ENCODE measurements at places on chromosomes 13 and 19.

DNA sequence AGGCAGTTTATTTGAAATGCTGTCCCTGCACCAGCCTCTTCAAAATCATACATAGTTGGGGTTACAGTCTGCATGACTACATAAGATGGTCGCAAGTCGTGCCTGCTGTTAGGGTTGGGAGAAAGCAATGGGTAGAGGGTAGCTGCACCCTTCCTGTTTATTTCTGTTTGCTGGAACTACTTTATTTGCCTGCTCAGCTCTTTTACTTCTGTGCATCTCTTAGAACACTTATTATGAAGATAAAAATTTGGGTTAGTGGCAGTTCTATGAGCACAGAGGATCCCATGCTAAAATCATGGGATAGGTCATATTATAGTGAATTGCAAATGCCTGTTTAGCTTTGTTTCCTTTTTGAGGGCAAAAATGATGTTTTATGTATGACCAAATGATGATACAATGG is 160.1 kb downstream of the MYO16 start:
- DNase-seq = no peak

- peak; percentile 28 for DNase-seq
Observed at GRCh38 chr19:58252102-58252685, 23.5 kb downstream of the ZNF544 start.

GRCh38 chr13:111590796-111591195 is 270.4 kb downstream of the TEX29 start:
- no peak for DNase-seq

DNA sequence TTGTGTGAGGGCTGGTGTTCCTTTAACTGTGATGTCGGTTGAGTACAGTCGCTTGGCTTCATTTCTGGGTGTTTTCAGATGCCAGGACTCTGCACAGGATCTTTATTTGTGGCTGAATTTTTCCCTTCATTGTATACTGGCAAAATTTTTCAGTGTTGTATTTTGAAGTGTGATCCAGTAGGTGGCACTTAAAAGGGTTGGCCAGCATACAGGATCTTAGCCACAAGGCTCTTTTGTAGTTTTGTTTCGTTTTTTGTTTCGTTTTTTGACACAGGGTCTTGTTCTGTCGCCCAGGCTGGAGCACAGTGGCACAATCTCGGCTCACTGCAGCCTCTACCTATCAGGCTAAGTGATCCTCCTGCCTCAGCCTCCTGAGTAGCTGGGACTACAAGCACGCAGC is 8.7 kb downstream of the FCAR start:
- no peak for DNase-seq

DNA sequence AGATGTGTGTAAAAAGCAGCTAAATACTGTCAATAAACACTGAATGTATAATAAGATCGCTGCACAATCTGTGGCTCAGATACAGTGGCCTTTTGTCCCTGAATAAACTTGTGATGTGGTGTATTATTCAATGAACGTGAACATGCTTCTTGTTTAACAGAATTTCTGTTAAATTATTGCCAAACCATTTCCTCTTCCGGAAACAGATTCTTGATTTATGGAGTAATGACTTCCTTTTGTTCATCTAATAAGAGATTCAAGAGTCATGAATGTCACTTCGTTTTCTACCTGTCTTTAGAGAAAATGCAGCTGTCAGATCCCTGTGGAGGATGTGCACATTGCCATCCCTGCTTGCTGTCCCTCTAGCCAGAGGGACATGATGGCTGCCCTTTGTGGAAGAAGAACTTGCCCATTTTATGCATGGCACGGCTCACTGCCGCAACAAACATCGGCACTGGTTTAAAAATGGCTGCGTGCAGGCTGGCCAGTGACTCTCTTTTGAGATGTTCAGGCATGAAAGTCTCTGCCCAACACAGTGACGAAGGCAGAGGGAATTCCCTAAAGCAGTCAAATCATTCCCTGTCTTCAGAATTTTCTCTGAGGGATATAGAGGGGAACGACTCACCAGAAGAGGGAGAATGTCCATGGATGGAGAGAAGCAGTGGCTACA is 3.1 kb upstream of the TNFSF13B start:
- no peak for DNase-seq

DNA sequence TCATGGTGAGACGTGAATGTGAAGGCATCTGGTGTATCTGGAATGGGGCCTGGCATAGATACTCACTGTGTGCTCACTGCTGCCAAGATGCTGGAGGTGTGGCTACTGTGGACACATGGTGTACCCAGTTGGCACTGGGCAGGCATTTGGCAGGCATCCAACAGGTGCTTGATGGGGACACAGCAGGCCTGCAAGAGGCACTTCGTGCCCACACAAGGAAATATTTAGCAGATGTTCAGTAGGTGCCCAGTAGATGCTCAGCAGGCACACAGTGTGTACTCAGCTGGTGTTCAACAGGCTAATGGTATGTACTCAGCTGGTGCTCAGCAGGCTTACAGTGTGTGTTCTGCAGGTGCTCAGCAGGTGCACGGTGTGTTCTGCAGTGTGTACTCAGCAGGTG is 14.2 kb downstream of the CRTC1 start:
- DNase-seq = peak; percentile 86

- peak; percentile 93 for DNase-seq
Observed at GRCh38 chr19:6056801-6057650, 53.3 kb downstream of the RFX2 start.

DNA sequence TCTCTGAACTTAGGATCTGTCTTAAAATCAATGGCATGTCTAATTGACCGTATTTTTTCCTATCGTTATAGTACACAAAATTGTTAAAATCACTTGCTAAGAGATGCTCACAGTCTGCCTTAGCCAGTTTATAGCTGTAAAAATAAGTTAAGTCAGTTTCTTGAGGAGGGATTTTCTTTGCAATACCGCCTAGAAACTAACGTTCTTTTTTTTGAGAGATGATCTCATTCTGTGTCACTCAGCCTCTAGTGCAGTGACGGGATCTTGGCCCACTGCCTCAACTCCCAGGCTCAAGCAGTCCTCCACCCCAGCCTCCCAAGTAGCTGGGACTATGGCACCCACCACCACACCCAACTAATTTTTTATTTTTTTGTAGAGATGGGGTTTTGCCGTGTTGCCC is 4.4 kb downstream of the CKAP2 start:
- DNase-seq = no peak

GRCh38 chr13:27495551-27495950 is 45.2 kb upstream of the MTIF3 start:
- no peak for DNase-seq

GRCh38 chr13:89584058-89584620 is 1763.3 kb upstream of the MIR17HG start:
- no peak for DNase-seq

- DNase-seq = no peak
Observed at GRCh38 chr19:10095622-10095947, 6.9 kb downstream of the ANGPTL6 start.

- peak; percentile 72 for DNase-seq
Observed at GRCh38 chr19:47601180-47601904, 7.6 kb upstream of the BICRA start.

- DNase-seq = no peak
Observed at GRCh38 chr13:43894438-43894837, 14.7 kb downstream of the LACC1 start.

GRCh38 chr19:13094106-13094504 is 8.6 kb downstream of the LYL1 start:
- DNase-seq = no peak

DNA sequence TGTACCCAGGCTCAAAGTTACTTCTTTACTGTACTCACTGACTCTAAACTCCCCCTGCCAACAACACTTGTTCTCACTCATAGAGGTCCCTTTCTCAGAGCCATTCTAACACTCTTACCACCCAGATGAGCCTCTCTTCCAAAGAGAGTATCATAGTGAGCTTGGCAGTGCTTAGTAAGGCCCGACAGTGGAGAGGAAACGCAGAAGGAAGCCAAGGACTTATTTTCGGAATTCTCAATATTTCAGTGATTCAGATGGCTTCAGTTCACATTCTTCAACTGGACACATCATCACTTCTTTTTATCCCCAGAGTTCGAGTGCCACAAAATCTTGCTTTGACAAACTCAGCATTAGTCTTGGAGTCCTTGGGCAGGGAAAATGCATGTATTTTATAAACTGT is 285.9 kb downstream of the DNAJC15 start:
- DNase-seq = no peak

DNA sequence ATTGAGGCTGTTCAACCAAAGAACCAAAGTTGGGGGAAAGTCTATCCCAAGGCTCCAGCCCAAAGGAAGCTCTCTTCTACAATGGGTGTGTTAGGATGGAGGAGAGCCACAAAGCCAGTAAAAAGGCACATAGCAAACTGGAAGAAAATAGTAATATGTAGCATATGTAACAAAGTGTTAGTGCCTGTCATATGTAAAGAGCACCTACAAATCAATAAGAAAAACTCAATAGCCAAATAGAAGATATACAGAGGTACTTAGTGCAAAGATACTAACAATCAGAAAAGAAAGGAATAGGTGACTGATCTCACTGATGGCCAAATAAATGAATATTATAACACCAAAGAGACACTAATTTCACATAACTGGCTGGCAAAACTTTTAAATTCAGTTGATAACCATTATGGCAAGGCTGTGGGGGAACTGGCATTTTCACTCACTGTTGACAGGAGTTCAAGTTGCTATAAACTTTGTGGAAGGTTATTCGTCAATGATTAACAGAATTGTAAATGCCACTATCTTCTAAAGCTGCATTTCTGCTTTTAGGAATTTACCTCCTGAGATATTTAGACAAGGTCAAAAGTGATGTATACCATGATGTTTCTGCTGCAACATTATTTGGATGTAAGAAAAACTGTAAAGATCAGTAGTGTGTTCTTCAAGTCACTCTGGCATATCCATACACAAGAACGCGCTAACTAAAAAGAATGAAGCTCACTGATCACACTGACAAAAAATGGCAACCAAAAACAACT is 110.8 kb downstream of the GNG7 start:
- DNase-seq = no peak

GRCh38 chr19:49911381-49912145 is 14.9 kb upstream of the IL4I1 start:
- DNase-seq = no peak

Data from DMS53 (cell line).